ENCODE measurements at places on chromosomes 1 and 21.

GRCh38 chr1:192807211-192808162 is 1.4 kb upstream of the RGS2 start:
- peak; percentile 70 for DNase-seq

- peak; percentile 90 for DNase-seq
These were observed 60.0 kb upstream of the ATP5PO start for GRCh38 chr21:33975548-33976081.

- peak; percentile 63 for DNase-seq
These were observed 140.2 kb upstream of the HOOK1 start for GRCh38 chr1:59674595-59674994.

DNA sequence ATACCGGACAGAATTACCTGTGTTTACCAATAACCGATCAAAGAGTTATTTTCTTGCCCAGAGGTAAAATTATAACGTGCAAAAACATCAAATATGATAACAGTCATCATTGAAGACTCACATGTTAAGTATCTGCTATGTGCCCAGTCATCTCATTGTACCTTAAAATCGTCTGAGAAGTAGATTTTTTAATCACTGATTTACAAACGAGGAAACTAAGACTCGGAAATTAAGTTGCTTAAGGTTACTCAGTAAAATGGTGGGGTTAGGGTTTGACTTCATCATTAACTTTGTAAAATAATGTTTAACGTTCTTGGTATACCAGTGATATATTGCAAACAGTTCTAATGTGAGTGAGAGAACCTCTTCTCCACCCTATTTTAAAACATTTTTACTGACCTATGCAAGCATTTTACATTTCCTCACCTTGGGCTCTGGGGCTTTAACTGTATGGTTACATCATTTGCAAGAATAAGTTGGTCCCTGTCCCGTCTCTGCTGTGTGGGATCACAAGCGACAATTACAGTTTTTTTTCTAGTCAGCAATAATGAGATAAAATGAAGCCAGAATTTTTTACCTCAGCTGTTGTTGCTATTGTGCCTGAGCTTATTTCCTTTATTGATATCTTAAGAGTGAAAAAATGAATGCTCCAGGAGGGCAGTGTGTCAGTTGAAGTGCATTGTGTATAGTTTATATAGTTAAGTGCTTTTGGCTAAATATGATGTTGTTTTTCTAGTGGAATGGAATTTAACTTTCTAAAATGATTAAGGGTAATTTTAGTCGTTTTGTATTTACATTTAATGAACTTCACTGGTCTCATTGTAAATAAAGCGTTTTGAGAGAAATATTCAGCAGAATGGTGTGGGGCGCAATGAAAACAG is 2.7 kb downstream of the RPRD2 start:
- DNase-seq = peak; percentile 68

DNA sequence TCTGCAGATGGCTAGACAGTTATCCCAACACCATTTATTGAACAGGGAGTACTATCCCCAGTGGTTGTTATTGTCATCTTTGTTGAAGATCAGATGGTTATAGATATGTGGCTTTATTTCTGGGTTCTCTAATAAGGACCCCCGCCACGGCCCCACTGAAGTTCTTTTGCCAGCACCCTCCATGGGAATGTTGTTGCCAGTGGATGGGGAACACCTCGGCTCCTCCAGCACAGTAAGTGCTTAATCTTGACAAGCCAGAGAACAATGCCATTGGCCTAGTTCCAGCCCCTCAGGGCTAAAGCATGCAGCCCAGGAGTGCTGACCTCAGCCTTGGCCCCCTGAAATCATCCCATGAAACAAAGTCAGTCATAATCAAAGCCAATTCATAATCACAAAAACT is 337.6 kb downstream of the AGBL4 start:
- DNase-seq = no peak

- DNase-seq = no peak
These were observed 15.9 kb downstream of the ZMYND12 start for GRCh38 chr1:42439940-42440339.

DNA sequence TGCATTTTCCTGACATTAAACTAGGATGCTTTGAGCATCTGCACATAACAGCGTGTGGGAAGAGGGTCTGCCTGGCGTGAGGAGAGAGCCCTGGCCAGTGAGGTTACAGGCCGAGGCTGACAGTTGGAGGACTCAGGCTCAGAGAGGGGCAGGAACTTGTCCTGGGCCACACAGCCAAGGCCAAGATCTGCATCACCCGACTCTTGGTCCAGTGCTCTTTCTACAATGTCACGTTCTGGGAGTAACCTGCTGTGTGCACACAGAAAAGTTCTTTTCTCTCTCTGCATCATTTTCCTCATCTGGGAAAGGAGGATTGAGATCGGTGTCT is 42.8 kb upstream of the RUNX3 start:
- DNase-seq = no peak

DNA sequence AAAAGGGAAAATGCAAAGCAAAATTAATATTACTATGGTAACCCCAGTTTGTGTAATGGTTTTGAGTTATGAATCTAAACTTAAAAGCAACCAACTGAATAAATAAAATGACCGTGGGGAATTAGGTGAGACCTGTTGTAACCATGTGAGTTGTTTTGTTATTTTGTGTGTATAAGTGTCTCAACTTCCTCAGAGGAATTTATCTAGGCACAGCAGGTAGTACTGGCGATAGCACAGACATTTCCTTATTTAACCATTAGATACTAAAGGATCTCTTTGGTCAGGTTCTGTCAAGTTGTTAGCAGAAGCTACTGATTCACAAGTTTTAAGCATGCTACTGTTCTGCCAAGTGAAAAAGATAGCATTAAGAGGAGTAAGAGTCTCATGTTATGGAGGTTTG is 39.3 kb upstream of the LRRC7 start:
- no peak for DNase-seq
